Activated naive CD4-positive, alpha-beta T cell treated with anti-CD3 and anti-CD28 coated beads for 36 hours (primary cell): ENCODE measurements at places on chromosomes 5 and 9. TPM values are rescaled to one million over a fixed set of nuclear protein-coding genes. Genes with fewer than 3 reads are reported as not detected.

Gene FOXD4L4
- total RNA-seq = not detected

Gene PCDHA4
- not detected for total RNA-seq

Gene ERGIC1
- total RNA-seq = 33.4 TPM

Gene ARL14EPL
- not detected for total RNA-seq

Gene IARS1
- 272 TPM for total RNA-seq

Gene ANKRD18B
- total RNA-seq = 0.57 TPM

Gene INSL4
- total RNA-seq = not detected

Gene NR6A1
- total RNA-seq = 1.8 TPM

Gene TAF11L5
- not detected for total RNA-seq

Gene SPINK4
- not detected for total RNA-seq

- DNase-seq = no peak
- H3K4me3 ChIP-seq = no peak overlapping the region
- peaks cover 30% of the 10 kb centered on the region for H3K4me1 ChIP-seq
- no peak overlapping the region for H3K27ac ChIP-seq
These were observed 6.3 kb downstream of the QSOX2 start for GRCh38 chr9:136239135-136239982.

DNA sequence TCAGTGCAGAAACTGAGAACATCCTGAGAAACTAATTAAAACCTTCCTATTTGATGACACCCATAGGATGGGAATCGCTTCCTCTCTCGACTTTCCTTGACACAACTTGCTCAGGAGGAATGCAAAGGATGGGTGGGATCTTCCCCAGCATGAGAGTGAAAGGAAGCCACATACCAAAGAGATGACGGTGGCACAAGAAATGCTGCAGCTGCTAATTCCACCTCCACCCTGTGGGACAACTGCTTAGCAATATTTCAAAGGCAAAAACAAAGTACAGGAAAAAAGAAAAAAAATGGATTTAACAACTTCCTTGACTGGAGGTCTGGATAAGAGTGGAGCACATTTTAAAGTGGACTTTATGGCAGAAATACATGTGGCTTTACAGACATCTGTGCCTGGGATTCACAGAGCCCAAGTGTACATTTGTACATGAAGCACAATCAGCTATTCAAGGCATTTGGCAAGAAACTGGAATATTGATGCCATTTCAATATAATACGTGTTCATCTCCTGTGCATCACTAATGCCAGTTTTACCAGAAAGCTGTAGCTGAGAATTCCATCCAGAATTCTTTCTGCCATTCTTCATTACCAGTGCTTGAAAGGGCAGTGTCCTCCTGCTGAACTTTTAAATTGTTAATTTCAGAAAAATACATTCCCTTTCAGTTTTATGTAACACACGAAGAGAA, 359.2 kb upstream of the ACTBL2 start:
- no peak for DNase-seq
- no peak overlapping the region for H3K27ac ChIP-seq
- H3K36me3 ChIP-seq = no peaks in the 10 kb centered on the region
- no peak overlapping the region for H3K4me3 ChIP-seq
- peaks cover 19% of the 10 kb centered on the region for H3K27me3 ChIP-seq

- no peaks in the 10 kb centered on the region for H3K36me3 ChIP-seq
- no peaks in the 10 kb centered on the region for H3K4me1 ChIP-seq
- H3K4me3 ChIP-seq = no peak overlapping the region
- no peak for DNase-seq
These were observed 381.1 kb downstream of the ZNF608 start for GRCh38 chr5:124365361-124365801.

DNA sequence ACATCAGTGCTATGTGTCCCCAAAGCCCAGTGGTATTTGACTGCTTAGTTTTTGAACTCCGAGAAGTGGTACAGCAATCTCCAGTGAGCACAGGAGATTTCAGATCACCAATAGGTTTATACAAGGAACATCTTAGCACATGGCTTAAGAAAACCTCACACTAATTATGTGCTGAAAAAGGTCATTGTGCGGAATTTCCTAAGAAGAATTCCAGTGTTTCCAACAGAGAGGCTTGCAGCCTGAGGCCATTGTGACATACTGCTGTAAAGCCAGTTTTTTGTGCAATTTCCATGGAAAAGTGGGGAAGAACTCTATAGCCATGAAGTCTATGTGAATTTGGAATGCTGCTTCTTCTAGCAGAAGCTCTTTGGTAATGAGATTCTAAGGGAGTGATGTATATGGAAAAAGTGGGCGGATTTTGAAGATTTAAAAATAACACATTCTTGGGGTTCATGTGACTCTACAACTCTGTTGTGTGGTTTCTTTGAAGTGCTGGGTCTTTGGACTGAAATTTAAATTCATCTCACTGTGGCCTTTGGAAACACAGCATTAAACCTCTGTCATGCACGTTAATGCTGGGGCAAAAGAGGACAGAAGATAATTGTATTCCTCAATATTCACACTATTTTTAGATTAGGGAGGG, 110.5 kb upstream of the CD180 start:
- H3K36me3 ChIP-seq = no peaks in the 10 kb centered on the region
- H3K4me3 ChIP-seq = no peak overlapping the region
- H3K27ac ChIP-seq = no peak overlapping the region
- H3K4me1 ChIP-seq = peaks cover 25% of the 10 kb centered on the region
- no peak for DNase-seq

- DNase-seq = no peak
- no peak overlapping the region for H3K4me3 ChIP-seq
- no peaks in the 10 kb centered on the region for H3K36me3 ChIP-seq
- H3K27ac ChIP-seq = no peak overlapping the region
- H3K4me1 ChIP-seq = peaks cover 25% of the 10 kb centered on the region
These were observed 44.9 kb upstream of the MAST4 start for GRCh38 chr5:66551338-66551737.

- no peak overlapping the region for H3K4me3 ChIP-seq
- peaks cover 15% of the 10 kb centered on the region for H3K4me1 ChIP-seq
- H3K27ac ChIP-seq = peak overlapping the region; percentile 32
- no peak for DNase-seq
- H3K27me3 ChIP-seq = no peaks in the 10 kb centered on the region
- H3K36me3 ChIP-seq = no peaks in the 10 kb centered on the region
These were observed 12.2 kb upstream of the CLINT1 start for GRCh38 chr5:157870837-157871834.

DNA sequence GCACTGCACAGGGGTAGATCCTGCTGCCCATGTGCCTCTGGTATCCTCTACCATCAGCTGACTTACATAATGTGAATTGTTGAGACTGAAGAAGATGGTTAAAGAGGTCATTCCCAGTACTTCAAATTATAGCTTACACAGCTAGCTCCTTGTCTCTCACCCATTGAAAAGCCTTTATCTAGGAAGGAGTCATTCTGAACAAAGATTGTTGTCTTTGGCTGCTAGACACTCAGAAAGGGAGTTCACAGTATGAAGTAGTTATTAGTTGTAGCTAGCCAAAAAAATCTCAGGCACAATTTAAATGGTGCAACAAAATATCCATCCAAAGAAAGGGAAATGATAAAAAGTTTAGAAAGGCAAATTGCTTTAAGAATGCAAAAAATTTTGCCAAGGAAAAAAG, 102.0 kb upstream of the NREP start:
- H3K27me3 ChIP-seq = peaks cover 12% of the 10 kb centered on the region
- H3K4me3 ChIP-seq = no peak overlapping the region
- no peak overlapping the region for H3K27ac ChIP-seq

DNA sequence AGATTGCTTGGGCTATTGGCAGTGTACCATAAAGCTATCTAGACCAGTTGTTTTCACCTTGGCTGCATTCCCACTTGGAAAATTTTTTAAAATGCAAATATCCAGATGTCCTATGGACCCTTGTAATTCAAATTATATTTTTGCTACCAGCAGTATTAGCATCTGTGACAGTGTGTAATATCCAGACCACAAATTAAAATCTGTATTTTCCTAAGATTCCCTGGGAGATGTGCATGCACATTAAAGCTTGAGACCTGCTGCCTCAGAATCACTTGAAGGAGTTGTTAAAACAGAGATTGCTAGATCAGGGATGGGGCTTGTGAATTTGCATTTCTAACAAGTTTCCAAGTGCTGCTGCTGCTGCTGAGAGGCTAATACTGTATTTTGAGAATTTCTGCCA, 381.2 kb upstream of the PDE4D start:
- no peaks in the 10 kb centered on the region for H3K27me3 ChIP-seq
- no peak for DNase-seq
- no peak overlapping the region for H3K27ac ChIP-seq
- no peaks in the 10 kb centered on the region for H3K4me1 ChIP-seq

GRCh38 chr5:88727705-88728313, 155.2 kb downstream of the MEF2C start:
- H3K4me3 ChIP-seq = no peak overlapping the region
- peaks cover 10% of the 10 kb centered on the region for H3K27me3 ChIP-seq
- H3K4me1 ChIP-seq = no peaks in the 10 kb centered on the region
- H3K27ac ChIP-seq = no peak overlapping the region

- H3K4me3 ChIP-seq = no peak overlapping the region
- H3K27me3 ChIP-seq = no peaks in the 10 kb centered on the region
- DNase-seq = no peak
- peaks cover 30% of the 10 kb centered on the region for H3K4me1 ChIP-seq
These were observed 7.0 kb downstream of the PDCL start for GRCh38 chr9:122821278-122821943.

DNA sequence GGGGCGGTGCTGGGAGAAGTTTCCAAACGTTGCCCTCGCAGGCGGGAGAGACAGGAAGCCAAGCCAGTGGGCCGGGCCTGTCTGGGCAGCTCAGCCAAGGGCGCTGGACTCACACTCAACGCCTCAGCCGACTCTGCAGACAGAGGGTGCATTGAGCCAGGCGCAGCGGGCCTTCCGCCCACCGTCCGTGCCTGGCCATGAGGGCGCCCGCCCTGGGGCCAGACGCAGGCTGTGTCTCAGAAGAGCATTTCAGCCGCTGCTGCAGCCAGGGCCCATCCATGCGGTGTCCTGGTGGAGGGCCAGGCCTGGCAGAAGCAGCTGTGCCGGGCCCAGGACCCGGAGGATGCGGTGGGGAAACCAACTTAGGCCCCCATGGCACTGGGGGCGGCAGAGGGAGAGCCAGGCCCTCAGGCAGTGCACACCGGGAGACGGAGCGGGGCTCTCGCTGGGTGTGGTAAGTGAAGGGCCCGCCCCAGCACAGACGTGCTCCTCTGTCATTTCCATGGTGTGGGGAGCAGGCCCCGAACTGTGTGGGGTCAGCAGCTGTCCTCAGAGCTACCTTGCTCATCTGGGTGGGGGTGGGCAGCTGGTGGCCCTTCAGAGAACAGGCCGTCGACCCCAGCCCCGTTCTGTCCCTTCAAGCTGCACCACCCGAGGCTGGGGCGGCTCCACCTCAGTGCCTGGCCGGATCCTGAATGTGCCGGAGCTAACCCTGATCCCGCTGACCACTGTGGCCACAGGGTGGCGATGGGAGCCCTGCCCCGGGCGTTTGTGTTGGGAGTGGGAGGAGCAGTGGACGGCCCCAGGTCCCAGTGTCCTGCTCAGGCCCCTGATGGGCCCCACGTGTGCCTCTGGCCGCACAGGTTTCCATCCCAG, 18.0 kb downstream of the DNLZ start:
- no peak overlapping the region for H3K27ac ChIP-seq
- no peak for DNase-seq
- no peaks in the 10 kb centered on the region for H3K36me3 ChIP-seq
- H3K27me3 ChIP-seq = no peaks in the 10 kb centered on the region
- no peaks in the 10 kb centered on the region for H3K4me1 ChIP-seq

GRCh38 chr5:1067141-1068121, 44.4 kb downstream of the SLC12A7 start:
- no peak for DNase-seq
- no peak overlapping the region for H3K4me3 ChIP-seq
- no peaks in the 10 kb centered on the region for H3K4me1 ChIP-seq

GRCh38 chr5:10360686-10361085, 7.2 kb downstream of the MARCHF6 start:
- no peaks in the 10 kb centered on the region for H3K27me3 ChIP-seq
- DNase-seq = no peak
- H3K36me3 ChIP-seq = peaks cover 4% of the 10 kb centered on the region
- no peak overlapping the region for H3K27ac ChIP-seq
- peaks cover 71% of the 10 kb centered on the region for H3K4me1 ChIP-seq

- H3K4me3 ChIP-seq = no peak overlapping the region
- H3K36me3 ChIP-seq = no peaks in the 10 kb centered on the region
- DNase-seq = no peak
- no peaks in the 10 kb centered on the region for H3K27me3 ChIP-seq
These were observed 97.8 kb downstream of the STK32A start for GRCh38 chr5:147332658-147333057.

- H3K4me3 ChIP-seq = no peak overlapping the region
- no peak overlapping the region for H3K27ac ChIP-seq
- H3K4me1 ChIP-seq = no peaks in the 10 kb centered on the region
- DNase-seq = no peak
These were observed 9.4 kb upstream of the BOD1 start for GRCh38 chr5:173625673-173626504.

GRCh38 chr9:69485466-69485865, 160.5 kb downstream of the ENTREP1 start:
- no peaks in the 10 kb centered on the region for H3K4me1 ChIP-seq
- H3K36me3 ChIP-seq = no peaks in the 10 kb centered on the region
- DNase-seq = no peak
- H3K27me3 ChIP-seq = no peaks in the 10 kb centered on the region
- no peak overlapping the region for H3K27ac ChIP-seq
- no peak overlapping the region for H3K4me3 ChIP-seq

GRCh38 chr5:929596-929995, 36.9 kb downstream of the TRIP13 start:
- no peak overlapping the region for H3K4me3 ChIP-seq
- no peak overlapping the region for H3K27ac ChIP-seq
- DNase-seq = no peak

GRCh38 chr9:99354104-99354503, 132.0 kb downstream of the SEC61B start:
- H3K27me3 ChIP-seq = peaks cover 11% of the 10 kb centered on the region
- no peak overlapping the region for H3K4me3 ChIP-seq
- H3K36me3 ChIP-seq = no peaks in the 10 kb centered on the region
- H3K27ac ChIP-seq = no peak overlapping the region
- DNase-seq = no peak

DNA sequence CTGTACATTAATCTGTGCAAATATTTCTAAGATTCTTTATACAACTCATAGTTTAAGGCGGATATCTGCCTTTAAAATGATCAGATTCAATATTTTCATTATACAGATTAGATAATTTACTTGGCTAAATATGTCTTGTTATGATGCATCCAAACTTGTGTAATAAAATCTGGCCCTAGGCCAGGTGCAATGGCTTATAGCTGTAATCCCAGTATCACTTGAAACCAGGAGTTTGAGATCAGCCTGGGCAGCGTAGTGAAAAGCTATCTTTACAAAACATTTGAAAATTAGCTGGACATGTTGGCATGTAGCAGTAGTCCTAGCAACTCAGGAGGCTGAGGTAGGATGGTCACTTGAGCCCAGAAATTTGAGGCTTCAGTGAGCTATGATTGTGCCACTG, 2002.2 kb upstream of the ACO1 start:
- H3K36me3 ChIP-seq = no peaks in the 10 kb centered on the region
- no peaks in the 10 kb centered on the region for H3K4me1 ChIP-seq
- no peak overlapping the region for H3K4me3 ChIP-seq
- H3K27me3 ChIP-seq = no peaks in the 10 kb centered on the region

- H3K4me1 ChIP-seq = no peaks in the 10 kb centered on the region
- DNase-seq = no peak
- H3K36me3 ChIP-seq = no peaks in the 10 kb centered on the region
- no peaks in the 10 kb centered on the region for H3K27me3 ChIP-seq
- H3K4me3 ChIP-seq = no peak overlapping the region
These were observed 107.6 kb upstream of the PITX1 start for GRCh38 chr5:135141303-135142268.
